ENCODE measurements at places on chromosomes 1 and 21.
A peak's percentile ranks its signal among the peaks of the same experiment; 100 is the strongest.

DNA sequence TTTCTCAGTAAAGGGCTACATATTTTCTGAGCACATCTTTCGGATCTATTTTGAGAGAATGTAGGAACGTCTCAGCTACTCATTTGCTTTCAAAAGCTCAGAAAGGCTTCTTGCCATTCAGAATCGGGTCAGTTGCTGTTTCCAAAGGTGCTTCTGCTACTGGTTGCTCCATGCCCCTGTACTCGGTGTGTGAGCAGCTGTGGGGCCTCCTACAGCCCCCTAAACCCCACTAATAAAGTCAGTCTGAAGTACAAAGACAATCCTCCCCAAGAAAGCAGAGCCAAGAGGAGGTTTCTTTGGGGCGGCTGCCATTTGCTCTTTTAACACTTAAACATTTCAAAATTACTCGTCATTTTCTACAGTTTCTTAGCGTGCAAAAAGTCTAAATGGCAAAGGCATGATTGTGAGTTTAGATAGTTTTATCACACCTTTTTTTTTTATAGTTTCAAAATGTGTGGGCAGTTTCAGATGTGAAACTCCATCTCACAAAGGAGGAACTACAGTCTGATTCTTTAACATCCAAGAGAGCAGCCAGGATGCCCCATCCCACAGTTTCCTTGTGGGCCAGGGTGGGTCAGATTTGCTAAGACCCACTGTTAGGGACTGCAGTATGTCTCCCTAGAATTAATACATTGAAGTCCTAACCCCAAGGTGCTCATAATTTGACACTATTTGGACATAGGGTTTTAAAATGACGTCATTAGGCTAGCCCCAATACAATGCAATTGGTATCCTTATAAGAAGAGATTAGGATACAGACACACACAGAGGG is 4.1 kb downstream of the RUNX1 start:
- DNase-seq: peak; percentile 56

DNA sequence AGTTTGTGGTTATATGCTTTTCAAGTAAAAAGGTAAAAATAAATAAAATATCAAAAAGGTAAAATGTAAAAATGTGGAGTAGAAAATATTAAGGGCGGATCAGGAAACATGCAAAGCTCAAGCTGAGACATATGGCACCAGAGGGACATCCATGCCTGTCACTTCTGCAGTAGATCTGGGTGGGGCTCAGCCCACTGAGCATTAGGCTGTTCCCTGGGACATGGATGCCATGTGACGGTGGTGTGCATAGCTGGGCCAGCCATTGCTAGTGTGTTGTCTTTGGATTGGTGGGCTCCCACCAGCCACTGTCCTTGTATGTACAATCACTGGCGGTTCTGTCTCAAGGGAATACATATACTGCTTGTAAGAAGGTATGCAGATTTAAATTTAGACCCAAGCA is 3.0 kb downstream of the TTC13 start:
- no peak for DNase-seq

DNA sequence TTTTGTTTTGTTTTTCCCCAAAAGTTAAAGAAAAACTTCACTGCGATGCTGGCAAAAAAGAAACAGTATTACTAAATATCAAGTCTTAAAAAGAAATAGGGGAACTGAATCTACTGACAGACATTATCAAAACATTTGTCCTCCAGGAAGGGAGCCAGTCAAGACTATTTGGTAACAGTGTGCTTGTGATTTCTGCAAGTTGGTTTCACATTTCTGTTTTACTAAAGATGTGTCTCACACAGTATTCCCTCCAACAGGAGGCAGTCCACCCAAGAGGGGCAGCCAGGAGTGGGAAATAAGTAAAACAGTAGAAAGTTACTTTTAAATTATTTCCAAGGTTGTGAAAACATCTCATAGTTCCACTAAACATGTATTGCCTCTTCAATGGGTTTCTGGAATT is 74.4 kb upstream of the SDC3 start:
- DNase-seq: peak; percentile 60

GRCh38 chr1:76090283-76091203 is 16.0 kb downstream of the ST6GALNAC3 start:
- DNase-seq: peak; percentile 14

GRCh38 chr1:20574686-20575540 is 14.0 kb upstream of the CDA start:
- peak; percentile 97 for DNase-seq

GRCh38 chr1:116954440-116954839 is 44.7 kb downstream of the PTGFRN start:
- DNase-seq: no peak

DNA sequence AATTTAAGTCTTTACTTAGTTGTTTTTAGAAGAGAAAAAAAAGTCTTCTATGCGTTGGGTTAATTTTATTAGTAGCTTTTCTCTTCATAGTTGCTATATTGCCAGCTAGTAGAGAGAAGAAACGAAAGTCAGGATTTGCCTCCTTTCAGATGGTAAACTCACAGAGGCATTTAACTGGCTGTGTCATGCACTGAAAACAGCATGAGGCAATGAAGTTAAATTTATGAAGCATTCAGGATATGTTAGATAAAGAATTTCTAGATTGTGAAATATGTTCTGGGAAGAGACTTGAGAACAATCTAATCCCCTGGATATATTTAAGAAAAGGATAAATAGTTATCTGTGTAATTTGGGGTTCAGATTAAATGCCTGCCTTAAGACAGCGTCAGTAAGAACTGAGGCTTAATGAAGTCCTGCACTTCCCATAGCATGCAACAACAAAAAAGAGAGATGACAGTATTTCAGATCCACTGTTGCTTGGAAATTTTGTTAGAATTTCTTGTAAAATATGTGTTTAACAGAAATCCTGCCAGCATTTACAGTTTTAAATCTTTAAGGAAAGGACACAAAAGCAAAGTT is 1.7 kb downstream of the ANGPTL1 start:
- no peak for DNase-seq

GRCh38 chr1:30684881-30685795 is 38.2 kb downstream of the MATN1 start:
- no peak for DNase-seq

DNA sequence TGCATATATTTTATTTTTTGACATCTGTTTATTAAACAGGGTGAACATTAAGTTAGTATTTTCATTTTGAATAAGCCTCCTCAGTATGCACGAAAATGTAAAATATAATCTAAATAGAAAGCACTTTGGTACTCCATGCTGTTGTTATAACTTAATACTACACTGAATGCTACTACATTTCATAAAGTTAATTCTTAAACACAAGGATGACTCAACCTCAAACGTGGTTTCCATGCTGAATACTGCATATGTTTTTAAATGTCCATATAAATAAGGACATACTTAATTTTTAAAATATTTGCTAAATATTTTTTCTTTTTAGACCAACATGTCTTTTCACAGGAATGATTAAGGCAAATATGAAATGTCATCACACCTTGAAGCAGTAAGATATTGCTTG is 83.9 kb downstream of the USP24 start:
- DNase-seq: no peak

- DNase-seq: peak; percentile 91
These were observed 100.7 kb upstream of the KIF26B start for GRCh38 chr1:245054105-245054504.

DNA sequence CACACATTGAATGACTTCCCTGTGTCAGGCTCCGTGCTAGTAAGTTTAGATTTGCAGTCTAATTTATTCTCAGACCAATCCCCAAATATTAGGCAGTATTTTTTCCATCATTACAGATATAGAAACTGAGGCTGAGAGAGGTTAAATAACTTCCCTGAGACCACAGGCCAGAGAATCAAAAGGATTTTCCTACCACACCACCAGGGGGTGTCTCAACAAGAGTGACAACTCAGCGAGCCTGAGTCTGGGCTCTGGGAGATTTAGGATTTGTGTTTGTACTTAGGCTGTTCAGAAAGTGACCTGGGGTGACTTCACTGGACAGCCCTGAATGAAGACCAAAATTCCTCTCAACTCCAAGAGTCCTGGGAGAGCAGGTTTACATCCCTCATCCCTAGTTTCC is 13.3 kb upstream of the LCE5A start:
- peak; percentile 51 for DNase-seq

GRCh38 chr1:3668585-3669300 is 16.4 kb downstream of the TP73 start:
- DNase-seq: peak; percentile 75

GRCh38 chr1:229287267-229287666 is 16.4 kb downstream of the RAB4A start:
- DNase-seq: no peak

DNA sequence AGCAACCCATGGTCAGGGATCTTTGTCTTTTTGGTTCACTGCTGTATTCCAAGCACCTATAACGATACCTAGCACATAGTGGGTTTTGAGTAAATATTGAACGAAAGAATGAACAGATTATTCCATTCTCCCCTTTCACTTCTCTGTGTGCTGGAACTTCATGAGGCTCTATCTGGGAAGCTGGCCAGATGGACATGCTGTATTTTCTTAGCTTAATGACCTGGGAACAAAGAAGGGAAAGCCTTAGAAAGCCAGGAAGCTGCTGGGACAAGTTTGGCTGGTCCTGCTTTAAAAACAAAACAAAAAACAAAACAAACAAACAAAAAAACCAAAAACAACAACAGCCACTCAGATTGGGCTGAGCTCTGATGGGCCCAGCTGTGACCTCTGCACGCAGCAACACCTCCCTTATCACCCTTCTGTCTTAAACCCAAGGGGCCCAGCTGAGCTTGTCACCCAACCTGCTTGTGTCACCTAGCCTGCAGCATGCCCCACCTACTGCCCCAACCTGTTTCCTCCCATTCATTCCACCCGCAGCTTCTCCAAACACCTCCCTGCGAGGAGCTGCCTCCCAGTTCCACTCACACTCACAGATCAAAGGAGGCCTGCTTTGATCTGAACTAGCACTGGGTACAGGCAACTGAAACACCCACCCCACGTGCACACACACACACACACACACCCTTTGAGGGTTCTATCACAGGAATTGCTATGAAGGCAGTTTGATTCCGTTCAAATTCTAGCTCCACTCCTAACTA is 37.1 kb downstream of the SLC30A1 start:
- DNase-seq: no peak

- no peak for DNase-seq
These were observed 4.7 kb upstream of the SLC19A1 start for GRCh38 chr21:45546636-45547544.

DNA sequence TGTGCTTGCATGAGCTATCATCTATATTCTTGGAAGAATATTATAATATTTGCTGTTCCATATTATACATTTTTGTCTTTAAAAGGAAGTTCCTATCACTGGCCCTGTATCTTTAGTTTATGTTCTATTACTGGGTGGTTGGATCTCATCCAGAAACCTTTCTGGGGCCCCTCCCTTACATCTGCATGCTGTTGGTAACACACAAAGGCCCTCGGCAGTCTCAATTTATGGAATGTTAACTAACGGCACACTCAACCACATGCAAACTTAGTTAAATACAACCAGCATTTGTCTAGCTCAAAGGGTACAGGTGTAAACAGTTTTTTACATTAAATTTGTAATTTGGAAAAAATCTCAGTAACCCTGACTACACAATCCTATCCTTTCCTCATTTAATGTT is 9.7 kb upstream of the HYI start:
- DNase-seq: no peak

GRCh38 chr21:28214786-28215185 is 777.9 kb downstream of the LTN1 start:
- no peak for DNase-seq
